ENCODE measurements at places on chromosomes 6 and 20. TPM values are rescaled to one million over a fixed set of nuclear protein-coding genes. Genes with fewer than 3 reads are reported as not detected.

GJA1 gene
- not detected for total RNA-seq

INSM1 gene
- not detected for total RNA-seq

TNF gene
- total RNA-seq, result 47.1 TPM

LPA gene
- not detected for total RNA-seq

LINC00237 gene
- total RNA-seq, result not detected

ACAT2 gene
- total RNA-seq, result 58.4 TPM

ZBP1 gene
- total RNA-seq, result 28.3 TPM
